Activated CD4-positive, CD25-positive, alpha-beta regulatory T cell (primary cell): ENCODE measurements at places on chromosomes 1 and 21.

DNA sequence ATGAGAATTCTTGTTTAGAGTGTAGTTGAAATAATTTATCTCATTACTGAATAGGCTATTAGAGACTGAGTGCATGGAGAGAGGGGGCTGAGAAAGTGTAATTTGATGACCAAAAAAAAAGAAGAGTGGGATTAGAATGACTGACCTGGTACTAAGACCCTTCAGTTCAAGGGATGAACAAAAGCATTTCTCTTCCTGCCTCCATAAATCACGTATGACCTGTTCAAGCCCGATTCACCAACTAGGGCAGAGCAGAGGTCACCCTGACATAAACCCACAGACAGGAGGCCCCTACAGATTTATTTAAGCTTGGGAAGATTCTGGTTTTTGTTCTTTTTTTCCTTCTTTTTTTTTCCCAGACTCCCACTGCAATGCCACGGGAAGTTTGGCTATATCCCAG, 123.7 kb upstream of the COP1 start:
- no peak for DNase-seq

DNA sequence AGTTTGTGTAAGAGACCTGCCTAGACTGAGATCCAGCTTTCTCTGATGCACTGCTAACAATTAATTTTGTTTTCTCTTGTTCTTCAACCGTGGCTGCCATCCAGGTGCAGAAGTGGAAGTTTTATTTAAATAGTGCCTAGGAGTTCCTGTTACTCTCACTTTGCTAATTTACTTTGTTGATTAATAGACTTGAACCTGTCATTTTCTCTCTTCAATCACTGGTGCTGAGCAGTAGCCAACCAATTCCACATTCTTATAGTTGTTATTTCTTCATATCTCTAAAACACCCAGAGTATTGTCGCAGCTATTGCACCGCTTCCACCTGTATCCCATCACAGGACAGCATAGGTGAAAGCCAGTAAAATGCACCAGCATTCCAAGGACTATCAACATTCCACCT, 157.2 kb downstream of the PDE4B start:
- no peak for DNase-seq

GRCh38 chr1:205259324-205259832, 31.6 kb downstream of the TMCC2 start:
- no peak for DNase-seq

- DNase-seq, result no peak
Measured at GRCh38 chr1:14220324-14220723, 378.2 kb upstream of the KAZN start.

DNA sequence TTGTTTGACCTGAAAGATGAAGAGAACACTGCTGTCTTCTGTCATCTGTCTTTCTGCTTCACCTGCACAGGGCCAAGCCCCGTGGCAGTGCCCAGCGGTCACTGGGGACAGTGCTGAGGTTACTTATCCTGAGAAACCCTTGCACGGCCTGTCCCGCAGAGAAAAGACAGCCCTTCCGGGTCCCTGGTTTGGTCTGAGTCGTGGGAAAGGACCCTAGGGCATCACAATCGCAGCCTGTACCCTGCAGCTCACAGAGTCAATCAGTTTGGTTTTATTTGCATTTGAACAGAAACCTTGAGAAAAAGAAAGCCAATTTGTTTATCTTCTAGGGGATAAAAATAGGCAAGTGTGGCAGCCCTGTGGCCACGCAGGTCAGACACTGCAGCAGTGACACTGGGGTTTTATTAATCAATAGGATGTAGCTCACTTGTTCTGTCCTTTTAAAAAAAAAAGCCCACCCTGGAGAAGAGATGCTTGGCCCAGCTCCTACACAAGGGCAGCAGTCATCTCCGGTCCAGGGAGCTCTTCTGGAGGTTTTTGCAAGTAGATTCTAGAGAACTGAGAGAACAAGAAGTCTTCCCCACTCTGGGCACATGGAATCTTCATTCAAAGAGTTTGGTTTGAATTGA, 120.0 kb downstream of the PEX14 start:
- DNase-seq, result no peak

DNA sequence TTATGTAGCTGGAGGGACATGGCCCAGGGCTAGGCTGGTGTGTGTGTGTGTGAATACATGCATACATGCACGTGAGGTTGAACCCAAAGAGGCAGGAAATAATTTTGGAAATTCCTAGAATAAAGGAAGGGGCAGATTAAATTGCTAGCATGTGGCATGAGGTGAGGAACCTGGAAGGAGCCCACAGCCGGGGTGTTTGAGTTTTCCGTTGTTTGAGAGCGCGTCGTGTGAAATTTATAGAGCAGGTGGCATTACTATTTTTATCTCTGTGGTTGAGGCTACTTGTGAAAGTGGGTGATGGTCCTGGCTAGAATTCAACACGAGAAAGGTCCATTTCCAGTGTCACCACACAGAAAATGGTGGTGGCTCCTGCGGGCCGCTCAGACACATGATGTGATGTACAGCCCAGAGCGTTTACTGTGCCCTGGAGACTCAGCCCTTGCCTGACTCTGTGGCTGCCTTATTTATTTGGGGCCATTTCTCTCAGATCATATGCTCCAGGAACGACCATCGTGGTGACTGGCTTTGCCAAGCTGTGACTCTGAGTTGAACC, 48.0 kb downstream of the BACE2 start:
- DNase-seq, result no peak

GRCh38 chr1:68231627-68232288, 565 bp downstream of the WLS start:
- DNase-seq, result no peak

GRCh38 chr1:228308085-228308601, 98.5 kb downstream of the TRIM11 start:
- DNase-seq, result no peak

DNA sequence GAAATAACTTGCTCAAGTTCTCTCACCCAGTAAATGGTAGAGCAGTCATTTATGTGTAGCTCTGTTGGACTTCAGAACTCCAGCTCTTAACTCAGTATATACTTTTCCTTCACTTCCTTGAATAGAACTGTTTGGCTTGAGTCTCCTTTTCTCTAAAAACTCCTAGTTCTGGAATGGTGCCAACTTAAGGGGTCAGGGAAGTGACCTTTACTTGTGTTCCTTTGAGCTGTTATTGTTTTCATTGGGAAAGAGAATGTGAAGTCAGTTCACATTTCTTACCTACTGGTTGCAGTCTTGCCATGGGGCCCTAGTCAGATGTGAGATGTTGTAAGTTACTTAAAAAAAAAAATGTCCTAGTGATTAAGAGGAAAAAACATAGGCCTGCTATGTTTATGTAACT, 77.0 kb upstream of the MACF1 start:
- DNase-seq, result no peak

DNA sequence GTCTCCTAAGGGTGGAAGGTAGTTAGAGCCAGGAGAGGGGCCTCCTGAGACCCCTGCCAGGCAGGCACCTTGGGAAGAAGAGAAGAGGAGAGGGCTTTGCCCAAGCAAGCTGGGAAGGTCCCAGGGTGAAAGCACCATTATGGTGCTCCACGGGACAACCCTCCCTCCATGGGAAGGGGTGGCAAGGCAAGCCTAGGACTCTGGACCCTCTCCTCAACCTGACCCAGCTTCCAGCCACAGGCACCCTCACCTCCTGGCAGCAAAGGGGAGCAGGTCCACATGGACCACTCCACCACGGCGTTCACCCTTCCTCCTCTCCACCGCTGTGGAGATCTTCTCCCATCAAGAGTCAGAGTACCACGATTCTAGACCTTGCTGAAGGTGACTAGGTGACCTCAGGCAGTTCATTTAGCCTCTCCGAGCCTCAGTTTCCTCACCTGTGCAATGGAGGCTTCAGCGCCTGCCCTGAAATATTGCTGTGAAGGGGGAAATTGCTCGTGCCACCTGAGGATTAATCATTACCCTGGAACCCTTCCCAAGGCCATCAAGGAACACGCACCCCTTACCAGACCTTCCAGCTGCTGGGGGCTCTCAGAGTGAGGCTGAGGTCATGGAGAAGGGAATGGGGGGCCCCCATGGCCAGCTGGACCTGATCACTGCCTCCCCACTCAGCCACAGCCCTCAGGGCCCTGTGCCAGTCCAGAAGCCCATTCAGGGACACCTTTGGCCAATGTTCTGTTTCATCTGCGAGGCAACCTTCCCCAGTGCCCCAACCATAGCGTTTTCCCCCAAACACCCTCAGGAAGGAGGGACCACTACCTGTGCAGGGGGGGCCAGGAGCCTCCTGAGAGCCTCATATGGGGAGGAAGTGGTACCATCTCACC, 1.6 kb downstream of the RAP1GAP start:
- no peak for DNase-seq

DNA sequence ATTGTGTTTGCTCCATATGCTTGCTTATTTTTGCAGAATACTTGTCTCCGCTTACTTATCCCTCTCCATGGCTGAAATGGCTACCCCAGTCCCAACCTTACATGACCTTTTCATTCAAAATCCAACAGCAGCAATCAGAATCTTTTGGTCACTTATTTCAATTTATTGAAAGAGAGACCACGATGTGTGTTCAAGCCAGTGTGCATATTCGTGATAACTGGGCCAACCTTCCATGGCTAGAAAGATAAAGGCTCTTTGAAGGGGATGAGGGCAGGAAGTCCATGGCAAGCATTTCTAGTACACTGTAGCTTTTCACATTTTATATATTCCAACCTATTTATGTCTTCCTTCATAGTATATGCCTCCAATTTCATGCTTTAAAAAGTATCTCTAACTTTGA, 23.1 kb downstream of the HSD11B1 start:
- DNase-seq, result no peak

DNA sequence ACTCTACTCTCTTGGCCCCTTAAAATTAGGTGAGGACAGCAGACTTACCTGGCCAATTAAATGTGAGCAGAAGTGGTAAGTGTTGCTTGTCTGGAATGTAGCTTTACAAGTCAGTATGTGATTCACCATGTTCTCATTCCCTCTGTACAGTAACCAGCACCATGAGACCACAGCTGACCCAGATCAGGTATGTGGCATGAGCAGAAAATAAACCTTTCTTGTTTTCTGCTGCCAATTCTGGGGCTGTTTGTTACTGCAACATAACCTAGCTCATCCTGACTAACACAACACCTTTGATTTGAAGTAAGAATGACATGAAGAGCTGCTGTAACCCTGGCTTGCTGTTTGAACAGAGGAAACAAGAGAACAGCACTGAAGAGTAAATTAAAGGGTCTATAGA, 24.9 kb downstream of the ITPKB start:
- DNase-seq, result no peak

GRCh38 chr1:93093332-93094006, 14.4 kb downstream of the MTF2 start:
- DNase-seq, result no peak

GRCh38 chr1:40404670-40405462, 31.3 kb downstream of the SMAP2 start:
- DNase-seq, result no peak

DNA sequence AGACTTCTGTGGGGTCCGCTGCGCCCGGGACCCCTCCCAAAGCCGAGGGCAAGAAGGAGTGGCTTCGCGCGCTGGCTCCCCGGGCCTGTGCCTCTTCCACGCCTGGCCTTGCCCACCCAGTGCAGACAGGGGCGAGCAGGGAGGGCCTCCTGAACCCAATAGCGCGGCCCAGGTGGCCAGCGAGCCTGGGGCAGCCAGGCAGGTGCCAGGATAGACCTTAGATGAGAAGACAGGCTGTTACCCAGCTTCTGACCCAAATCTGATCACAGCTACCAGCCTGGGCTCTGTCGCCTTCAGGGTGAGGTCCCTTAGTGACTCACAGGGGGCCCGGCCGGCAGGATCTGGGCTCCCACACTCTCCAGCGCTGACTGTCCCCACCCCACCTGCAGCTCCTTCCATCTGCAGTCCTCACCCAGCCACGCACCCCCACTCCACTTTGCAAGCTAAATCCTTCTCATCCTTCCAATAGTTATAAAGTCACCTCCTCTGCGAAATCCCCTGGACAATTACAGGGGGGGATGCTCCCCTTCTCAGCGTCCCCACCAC, 9.6 kb downstream of the CLEC20A start:
- no peak for DNase-seq

GRCh38 chr1:241357366-241358340, 648 bp upstream of the RGS7 start:
- DNase-seq, result no peak

DNA sequence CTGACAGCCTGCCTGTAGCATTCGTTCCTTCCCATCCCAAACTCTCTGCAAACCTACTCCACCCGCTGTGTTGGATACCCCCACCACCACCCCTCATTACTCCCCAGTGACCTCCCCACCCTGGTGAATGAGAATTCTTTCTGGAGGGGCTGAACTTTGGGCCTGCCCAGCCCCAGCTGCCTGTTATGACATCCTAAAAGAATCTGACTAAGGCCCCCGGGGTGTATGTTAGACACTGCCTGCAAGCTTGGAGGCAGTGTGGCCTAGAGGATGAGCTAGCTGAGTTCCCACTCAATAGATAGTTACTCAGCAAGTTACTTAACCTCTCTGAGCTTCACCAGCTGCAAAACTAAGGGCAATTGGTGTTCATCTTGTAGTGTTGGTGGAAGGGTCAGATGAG, 110.2 kb upstream of the FGGY start:
- no peak for DNase-seq
